ENCODE measurements at places on chromosomes 4 and X.

GRCh38 chr4:81870275-81870674, 398.6 kb upstream of the RASGEF1B start:
- DNase-seq, result no peak

GRCh38 chr4:169315530-169316343, 45.0 kb upstream of the SH3RF1 start:
- DNase-seq, result no peak

GRCh38 chrX:67543818-67544217, at the start of gene AR:
AR (plus strand) TSS chrX:67544021; CDS start chrX:67545147, 1,126 bp downstream.
- DNase-seq, result no peak

GRCh38 chr4:57333684-57334083, 223.5 kb upstream of the IGFBP7 start:
- DNase-seq, result no peak

- DNase-seq, result no peak
Observed at GRCh38 chr4:86594559-86595425, 677 bp downstream of the PTPN13 start.

DNA sequence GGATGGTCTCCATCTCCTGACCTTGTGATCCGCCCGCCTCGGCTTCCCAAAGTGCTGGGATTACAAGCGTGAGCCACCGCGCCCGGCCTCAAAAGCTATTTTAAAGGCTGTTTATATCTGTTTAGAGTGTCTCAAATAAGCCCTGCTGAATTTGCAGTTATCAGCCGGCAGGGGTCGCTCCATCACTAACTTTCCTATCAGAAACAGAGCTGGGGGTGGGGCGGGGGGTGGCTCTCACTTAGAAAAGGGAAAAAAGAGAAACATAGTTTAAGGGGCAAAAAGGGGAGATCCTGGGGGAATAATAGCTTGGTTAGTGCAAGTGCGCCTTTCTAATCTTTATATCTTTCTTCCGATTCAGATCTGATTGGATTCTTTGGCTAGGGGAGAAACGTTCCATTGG, 450.7 kb downstream of the UBE2NL start:
- DNase-seq, result no peak

DNA sequence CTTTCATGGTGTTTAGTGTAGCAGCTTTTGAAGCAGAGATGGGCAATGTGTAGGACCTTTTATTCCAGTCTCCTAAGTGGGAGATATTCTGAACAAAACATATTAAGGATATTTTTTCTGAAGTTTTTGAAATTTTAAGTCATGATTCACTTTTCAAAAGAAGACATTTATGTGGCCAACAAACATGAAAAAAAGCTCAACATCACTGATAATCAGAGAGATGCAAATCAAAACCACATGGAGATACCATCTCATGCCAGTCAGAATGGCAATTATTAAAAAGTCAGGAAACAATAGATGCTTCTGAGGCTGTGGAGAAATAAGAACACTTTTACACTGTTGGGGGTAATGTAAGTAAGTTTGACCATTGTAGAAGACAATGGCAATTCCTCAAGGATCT, 76.0 kb downstream of the FAT4 start:
- no peak for DNase-seq
